GM06990 (cell line): ENCODE measurements at places on chromosomes 5 and 9.

GRCh38 chr9:95649801-95650213 is 133.0 kb upstream of the PTCH1 start:
- no peak for DNase-seq

DNA sequence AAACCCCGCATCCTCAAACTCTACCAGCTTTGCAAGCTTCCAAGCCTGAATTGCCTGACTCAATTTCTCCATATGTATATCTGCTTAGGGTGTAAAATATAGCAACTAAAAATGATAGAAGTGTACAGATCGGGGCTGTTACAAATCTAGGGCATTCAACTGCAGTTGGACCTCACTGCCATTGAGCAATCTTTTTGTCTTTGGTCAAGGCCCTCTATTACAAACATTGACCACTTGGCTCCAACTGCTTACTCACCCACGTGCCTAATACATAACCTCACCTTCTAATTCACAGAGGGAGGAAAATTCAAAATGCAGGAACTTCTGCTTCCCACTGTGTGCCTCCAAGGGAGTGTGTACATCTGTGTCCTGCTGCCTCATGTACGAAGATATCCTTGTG is 10.0 kb downstream of the LRRC70 start:
- DNase-seq, result no peak

DNA sequence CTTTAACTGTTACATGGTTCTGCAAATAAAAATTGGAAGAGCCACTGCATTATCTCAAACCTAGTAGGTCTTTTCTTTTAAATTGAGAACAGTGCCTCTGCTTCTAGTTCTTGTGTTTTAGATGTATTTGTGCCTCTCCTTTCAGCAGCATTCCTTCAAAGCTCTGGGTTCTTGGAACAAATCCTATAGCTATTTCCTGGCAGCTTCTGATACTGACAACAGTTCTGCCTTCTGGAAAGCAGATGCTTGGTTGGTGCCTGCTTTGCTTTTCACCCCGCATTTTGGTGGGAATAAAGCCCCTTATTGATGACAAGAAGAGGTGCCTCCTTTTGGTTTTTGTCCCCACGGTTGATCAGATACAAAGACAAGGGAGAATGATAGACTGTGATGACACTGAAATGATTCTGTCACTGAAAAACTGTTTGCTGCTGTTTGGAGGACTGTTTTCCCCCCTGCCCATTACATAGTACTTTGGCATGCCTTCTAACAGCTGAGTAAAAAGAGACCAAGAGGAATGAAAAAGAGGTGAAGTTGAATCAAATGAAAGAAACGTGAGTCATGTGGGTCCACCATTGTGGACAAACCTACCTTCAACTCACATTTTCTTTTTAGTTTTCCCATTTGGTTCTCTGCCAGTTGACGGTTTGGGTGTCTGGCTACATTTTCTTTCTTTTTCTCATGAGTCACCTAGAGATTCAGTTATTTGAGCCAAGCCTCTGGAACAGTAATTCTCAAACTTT is 5.6 kb downstream of the PTCD2 start:
- no peak for DNase-seq

DNA sequence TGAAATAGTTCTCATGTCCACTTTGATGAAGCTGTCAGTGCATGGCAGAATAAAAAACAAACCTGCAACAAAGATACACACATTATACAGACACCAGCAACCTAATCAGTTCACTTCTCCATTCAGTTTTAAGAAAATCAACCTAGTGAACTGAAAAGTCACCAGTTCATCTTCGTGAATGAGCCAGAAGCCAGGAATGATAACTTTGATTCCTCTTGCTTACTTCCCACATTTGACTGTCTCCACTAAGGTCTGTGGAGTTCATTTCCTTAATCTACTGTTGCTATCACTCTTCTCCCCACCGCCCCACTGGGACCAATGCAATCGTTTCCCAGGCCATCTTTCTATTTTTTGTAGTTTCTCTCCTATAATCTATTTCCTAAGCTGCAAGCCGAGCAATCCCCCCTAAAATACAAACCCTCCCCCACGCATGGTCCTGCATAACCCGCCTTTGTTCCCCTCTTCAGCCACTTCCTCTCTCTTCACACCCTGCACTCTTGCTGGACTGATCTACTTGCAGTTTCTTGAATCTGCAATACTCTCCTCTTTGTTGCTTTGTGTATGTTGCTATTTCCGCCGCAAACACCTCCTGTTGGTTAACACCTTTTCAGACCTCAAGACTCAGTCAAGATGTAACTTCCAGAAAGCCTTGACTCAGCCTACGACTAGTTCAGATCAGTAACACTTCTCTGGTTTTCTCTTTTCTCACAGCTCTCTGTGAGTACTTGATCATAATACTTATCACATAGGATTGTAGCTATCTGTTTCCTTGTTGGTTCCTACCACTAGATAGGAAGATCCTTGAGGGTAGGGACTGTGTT is 16.6 kb downstream of the STOM start:
- no peak for DNase-seq

- peak; percentile 39 for DNase-seq
These were observed 796 bp upstream of the GADD45G start for GRCh38 chr9:89603767-89604665.

GRCh38 chr9:100063185-100063584 is 35.6 kb downstream of the ERP44 start:
- no peak for DNase-seq

DNA sequence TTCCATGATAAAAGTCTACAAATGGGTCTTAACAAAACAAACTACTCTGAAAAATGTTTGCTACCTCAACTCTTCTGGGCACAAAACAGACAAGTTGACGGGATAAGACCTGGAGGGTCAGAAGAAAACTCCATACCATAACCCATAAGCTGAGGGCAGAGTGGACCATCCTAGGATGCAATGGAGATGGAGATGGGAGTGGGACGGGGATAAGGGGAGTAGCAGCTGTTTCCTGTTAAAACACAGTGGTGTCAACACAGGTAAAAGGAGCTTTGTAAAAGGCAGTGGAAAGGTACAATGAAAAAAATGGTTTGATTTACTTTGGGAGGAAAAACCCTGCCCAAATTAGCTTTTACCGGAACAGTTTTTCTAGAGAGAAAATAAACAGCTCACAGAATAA is 41.6 kb downstream of the CEMIP2 start:
- no peak for DNase-seq

GRCh38 chr5:52869391-52869790 is 81.7 kb downstream of the ITGA1 start:
- DNase-seq, result no peak

GRCh38 chr9:70389621-70390266 is 24.7 kb downstream of the KLF9 start:
- no peak for DNase-seq

DNA sequence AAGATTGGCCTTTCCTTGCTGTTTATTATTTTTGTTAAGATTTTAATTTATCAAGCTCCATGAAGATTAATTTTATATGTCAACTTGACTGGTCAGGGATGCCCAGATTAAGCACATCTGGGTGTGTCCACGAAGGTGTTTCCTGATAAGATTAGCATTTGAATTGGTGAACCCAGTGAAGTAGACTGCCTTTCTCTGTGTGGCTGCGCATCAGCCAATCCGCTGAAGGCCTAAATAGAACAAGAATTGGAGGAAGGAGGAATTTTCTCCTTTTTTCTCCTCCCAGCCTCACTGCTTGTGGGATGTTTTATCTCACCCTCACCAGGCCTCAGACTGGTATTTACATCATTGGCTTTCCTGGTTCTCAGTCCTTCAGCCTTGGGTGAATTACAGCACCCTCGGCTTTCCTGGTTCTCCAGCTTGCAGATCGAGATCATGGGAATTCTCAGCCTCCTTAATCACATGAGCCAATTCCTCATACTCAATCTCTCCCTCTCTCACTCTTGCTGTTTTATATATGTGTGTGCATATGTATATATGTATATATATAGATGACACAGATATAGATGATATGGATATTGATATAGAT is 135.4 kb upstream of the SPEF2 start:
- DNase-seq, result no peak

DNA sequence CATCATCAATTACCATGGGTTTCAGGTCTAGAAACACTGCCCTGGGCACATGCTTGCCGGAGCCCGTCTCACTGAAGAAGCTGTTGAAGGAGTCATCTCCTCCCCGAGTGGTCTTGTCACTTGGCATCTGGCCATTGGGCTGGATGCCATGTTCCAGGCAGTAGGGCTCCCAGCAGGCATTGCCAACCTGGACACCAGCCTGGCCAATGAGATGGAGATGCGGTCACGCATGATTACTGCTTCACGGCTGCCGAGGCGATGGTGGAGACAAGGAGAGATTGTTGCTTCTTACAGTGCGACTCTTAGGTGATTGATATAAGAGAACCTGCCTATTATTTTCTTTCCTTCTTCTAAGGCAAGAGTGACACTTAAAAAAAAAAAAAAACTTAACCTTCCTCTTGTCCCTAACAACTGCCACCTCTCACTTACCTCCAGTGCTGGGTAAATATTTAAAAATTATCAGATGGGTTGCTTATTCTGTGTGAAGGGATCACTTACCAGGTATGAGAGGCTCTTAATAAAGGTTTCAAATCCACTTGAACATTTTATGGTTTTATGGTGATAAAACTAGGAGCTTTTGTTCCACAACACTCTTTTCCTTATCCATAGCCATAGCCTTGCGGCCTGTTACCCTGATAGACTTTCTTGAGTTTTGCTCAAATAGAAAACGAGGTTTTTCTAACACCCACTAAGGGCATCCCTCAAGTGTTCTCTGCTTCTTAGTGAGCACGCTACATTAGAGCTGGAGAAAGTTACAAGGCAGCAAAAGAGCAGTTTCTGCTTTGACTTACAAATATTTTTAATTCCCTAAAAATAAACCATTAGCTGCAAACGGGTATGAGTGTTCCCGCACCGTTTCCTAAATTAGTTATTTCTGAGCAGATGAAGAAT is 41.2 kb downstream of the NIM1K start:
- no peak for DNase-seq

GRCh38 chr9:83220730-83221129 is 157.8 kb upstream of the RASEF start:
- no peak for DNase-seq
